Caudate nucleus (tissue), 63 donors: ENCODE measurements at places on chromosomes 3 and 15.

DNA sequence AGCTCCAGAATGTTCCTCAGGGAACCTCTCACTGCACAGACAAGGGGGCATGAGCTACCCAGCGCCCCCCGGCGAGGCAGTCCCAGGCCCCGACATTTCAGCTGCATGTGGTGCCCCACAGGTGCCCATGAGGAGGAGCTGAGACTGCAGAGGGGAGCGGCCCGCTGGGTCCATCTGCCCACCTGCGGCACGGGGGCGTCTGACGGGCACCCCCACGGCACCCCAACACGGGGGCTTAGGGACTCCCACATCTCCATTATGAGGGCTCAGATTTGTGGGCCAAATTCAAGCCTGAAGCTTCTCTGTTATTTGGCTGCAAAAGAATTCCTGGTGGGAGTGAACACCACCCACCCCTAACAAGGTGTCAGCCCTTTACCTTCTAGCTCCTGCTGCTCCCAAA, 258.4 kb downstream of the UACA start:
- no peak for DNase-seq

DNA sequence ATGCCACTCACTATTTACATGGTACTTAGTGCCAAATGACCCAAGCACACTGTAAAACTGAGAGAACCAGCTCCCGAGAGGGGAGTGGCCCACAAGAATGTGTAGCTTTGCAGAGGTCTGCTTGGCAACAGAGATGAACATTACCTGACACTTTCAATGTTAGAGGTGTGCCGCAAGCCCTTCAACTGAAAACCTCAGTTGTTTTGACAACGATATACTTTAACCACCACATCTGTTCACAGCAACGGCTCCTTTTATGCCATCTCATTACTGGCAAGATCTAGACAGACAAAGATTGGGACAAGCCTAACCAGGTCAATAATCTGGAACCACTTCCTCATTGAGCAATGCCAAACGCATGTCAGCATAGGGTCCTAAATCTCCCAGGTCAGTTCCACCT, 23.7 kb downstream of the NEK10 start:
- no peak for DNase-seq

GRCh38 chr15:57273402-57273801, 102.9 kb upstream of the CGNL1 start:
- no peak for DNase-seq

DNA sequence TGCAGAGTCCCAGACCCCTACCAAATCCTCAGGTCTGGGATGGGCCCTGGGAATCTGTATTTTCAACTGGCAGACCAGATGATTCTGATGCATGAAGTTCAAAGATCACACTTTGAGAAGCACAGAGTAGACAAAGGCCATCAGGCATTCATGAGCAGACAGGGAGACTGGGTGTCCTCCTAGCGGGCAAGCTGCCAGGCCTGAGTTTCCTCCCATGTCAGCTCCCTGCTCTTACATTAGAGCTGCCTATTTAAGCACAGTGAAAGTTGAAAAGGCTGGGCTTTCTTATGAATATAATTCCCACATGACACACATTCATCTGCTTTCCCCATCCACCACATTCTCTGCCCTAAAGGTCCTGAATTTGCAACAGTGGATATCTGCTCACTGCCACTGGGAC, 14.0 kb downstream of the CAPN3 start:
- DNase-seq: no peak

GRCh38 chr15:68507447-68507846, 71.3 kb upstream of the CORO2B start:
- no peak for DNase-seq
